Mesendoderm (in vitro differentiated cells): ENCODE measurements at places on chromosomes 5 and 9.
A peak's percentile ranks its signal among the peaks of the same experiment; 100 is the strongest.

- DNase-seq = peak; percentile 73
These were observed 3.0 kb downstream of the ZSWIM6 start for GRCh38 chr5:61334868-61335615.

- DNase-seq = peak; percentile 89
These were observed 291.8 kb upstream of the DAB2 start for GRCh38 chr5:39716532-39717028.

DNA sequence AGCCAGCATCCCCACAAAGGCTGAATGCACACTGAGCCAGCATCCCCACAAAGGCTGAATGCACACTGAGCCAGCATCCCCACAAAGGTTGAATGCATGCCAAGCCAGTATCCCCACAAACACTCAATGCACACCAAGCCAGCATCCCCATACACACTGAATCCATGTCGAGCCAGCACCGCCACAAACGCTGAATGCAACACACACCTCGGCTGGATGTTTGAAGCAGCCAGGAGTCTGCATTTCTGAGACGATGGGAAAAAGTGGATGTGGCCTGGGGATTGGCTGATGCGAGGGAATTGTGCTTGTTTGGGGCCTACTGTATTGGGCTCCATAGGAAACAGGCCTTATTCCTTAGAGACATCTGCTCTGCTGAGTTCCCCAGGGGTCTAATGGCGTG, 30.9 kb upstream of the CEP72 start:
- DNase-seq = no peak

DNA sequence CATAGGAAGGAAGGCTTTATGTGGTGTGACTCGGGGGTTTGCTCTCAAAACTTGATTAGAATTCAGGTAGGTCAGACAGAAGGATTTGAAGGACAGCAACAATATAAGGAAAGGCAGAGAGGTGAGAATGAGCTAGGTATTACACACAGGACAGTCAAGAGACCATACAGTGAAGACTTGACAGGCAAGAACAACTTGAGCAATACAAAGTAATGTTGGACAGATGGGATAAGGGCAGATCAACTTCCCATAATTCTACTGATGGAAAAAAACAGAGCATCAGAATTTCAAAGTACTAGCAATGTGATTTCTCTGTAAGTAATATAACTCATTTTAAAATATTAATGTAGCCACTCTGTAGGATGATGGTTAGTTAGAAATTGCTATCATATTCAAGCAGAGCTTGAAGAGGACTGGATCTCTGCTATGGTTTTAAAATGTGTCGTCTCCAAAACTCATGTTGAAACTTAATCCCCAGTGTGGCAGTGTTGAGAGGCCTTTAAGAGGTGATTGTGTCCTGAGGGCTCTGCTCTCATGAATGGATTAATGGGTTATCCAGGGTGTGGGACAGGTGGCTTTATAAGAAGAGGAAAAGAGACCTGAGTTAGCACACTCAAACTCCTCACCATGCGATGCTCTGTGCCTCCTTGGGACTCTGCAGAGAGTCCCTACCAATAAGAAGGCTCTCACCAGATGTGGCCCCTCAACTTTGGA, 22.4 kb upstream of the HOMER1 start:
- DNase-seq = no peak

DNA sequence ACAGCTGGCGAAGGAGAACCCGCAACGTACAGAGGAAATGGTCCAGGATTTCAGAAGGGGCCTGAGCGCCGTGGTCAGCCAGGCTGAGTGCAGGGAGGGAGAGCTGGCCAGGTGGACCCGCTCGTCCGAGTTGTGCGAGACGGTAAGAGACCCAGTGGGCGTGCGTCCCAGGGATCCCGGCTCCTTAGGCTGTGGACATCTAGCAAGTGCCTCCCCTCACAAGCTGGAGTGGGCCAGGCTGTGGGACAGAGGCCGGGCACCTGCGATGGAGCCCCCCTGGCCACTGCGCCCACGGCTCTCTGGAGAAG, 29.5 kb upstream of the LRRC14B start:
- no peak for DNase-seq

- no peak for DNase-seq
These were observed 165.7 kb downstream of the CEMIP2 start for GRCh38 chr9:71602652-71603051.

- no peak for DNase-seq
These were observed 77.6 kb downstream of the PRLR start for GRCh38 chr5:35152733-35153132.

- peak; percentile 7 for DNase-seq
These were observed 15.5 kb upstream of the BNC2 start for GRCh38 chr9:16885931-16886330.

GRCh38 chr5:56060276-56061110, 65.7 kb upstream of the IL6ST start:
- DNase-seq = no peak

DNA sequence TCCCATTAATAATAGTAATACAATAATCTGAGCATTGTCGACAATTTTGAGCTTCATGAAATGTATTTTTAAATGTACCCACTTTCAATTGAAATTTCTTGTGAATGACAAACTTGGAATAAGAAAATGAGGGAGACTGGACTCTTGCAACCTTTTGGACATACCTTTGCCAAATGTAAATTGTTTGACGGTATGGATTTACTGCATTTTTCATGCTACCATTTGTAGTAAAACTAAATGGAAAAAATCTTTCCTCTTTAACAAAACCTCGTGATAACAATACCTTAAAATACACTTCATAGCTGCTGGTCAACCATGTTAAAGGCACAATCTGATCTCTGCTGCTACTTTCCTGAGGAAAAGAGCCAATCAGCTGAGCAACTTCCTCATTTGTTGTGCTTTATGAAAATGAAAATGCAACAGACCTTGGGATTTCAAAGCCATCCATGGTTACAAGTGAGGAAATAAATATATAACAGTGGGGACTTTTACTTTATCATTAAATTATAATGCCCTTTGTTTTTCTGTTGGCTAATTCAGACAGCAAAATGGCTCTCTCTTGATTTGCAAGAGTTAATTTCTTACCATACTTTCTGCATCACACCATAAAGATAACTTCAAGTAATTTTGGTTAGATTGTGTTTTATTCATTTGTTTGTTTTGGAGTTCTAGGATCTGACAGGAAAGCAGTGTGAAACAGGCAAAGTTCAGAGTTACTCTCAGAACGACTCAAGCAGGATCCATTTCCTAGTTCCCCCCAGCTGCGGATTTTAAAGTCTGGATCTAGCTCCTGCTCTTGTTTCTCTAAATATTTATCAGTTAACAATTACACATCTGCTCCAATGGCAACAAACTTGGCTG, 1.1 kb downstream of the ALDH1A1 start:
- no peak for DNase-seq

GRCh38 chr9:70420441-70421271, 6.2 kb upstream of the KLF9 start:
- peak; percentile 90 for DNase-seq

DNA sequence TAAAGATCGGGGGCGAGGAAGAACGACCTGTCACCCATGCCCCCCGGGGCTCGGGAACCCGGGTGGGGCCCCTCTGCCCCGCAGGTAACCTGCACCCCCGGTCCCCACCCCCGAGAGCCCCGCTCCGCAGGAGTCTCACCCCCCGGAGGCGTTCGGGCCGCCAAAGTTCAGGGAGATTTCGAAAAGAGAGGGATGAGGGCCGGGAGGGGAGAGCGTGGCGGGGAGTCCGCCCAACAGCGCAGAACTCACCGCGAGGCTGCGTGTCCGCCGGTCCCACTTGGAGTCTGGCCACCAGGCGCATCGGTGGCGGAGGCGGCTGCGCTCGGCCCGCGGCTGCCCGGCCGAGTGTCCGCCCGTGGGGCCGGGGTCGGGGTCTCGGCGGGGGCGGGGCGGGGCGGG, at the start of gene PHF19:
Gene PHF19, minus strand, starts transcription at position 347 of the 399 bp plus-strand sequence. CDS start 2,447 bp downstream, outside the sequence.
- DNase-seq = no peak

DNA sequence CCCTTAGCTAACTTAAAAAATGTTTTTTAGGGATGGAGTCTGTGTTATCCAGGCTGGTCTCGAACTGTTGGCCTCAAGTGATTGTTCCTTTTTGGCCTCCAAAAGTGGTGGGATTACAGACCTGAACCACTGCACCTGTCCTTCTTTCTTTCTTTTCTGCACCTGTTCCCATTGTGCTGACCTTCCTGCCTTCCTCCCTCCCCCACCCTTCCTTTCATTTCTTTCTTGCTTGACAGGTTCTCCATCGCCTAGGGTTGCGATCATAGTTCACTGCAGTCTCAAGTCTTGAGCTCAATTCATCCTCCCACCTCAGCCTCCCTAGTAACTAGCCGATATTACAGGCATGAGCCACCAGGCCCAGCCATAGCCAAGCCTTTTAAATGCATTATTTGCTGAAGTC, 20.6 kb downstream of the JMY start:
- no peak for DNase-seq

DNA sequence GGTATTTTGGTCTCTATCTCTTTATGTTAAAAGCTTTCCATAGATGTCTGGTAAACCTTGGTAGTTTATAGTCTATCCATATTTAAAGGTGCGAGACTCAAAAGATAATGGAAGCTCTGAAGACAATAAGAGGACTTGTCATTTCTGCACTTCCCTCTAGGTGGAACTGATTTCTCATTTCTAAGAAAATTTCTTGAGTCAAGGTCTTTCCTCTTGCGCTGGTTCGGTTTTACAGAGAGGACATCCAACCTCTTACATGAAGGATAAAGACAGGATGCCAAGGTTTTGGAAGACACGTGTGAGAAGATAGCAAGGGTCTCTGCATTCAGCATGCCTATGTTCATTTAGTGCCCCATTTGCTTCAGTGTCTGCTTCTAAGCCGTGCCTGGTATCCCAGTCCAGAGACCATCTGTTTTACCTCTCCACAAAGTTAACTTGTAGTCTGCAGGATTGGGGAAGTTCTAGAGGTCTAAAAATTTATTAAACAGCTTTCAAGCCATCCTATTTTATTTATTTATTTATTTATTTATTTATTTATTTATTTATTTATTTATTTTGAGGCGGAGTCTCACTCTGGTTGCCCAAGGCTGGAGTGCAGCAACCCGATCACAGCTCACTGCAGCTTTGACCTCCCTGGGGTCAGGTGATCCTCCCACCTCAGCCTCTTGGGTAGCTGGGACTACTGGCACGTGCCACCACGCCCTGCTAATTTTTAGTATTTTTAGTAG, 41.6 kb downstream of the KIAA1191 start:
- peak; percentile 23 for DNase-seq

- no peak for DNase-seq
These were observed 79.7 kb upstream of the SMIM23 start for GRCh38 chr5:171705830-171706468.

GRCh38 chr9:79658926-79659325, 87.2 kb downstream of the TLE4 start:
- DNase-seq = no peak

DNA sequence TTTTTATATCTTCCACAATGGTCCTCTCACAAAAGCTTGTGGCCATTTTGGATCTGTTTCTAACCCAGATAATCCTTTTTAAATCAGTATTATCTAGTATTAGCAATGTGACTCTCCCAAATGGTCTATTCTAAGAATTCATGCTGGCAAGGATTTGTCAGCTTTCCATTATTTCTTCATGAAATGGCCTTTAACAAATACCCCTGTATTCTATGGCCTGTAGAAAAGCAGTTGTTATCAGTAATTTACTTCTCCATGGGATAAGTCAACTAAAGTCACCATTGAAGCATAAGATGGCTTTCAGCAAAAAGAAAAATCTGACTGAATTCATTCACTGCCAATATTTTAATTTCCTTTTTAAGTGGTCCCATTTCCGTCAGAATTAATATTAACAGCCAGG, 346.4 kb upstream of the FAM174A start:
- no peak for DNase-seq

DNA sequence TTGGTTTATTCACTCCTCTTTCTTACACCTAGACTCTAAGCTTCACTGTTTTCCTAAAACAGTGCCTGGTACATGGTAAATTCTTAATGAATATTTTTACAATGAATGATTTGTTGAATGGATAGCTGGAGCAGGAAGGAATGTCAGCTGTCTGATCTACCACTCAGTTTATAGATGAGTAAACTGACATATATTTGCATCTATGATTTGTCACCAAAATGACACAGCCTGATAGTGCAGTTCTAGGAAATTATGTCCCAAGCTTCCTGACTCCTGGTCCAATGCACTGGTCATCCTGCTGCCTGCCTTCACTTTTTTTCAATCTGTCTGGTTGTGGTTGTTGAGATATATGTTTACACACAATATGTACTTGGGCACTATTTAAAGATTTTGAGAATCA, 651.7 kb upstream of the WWC1 start:
- DNase-seq = no peak

DNA sequence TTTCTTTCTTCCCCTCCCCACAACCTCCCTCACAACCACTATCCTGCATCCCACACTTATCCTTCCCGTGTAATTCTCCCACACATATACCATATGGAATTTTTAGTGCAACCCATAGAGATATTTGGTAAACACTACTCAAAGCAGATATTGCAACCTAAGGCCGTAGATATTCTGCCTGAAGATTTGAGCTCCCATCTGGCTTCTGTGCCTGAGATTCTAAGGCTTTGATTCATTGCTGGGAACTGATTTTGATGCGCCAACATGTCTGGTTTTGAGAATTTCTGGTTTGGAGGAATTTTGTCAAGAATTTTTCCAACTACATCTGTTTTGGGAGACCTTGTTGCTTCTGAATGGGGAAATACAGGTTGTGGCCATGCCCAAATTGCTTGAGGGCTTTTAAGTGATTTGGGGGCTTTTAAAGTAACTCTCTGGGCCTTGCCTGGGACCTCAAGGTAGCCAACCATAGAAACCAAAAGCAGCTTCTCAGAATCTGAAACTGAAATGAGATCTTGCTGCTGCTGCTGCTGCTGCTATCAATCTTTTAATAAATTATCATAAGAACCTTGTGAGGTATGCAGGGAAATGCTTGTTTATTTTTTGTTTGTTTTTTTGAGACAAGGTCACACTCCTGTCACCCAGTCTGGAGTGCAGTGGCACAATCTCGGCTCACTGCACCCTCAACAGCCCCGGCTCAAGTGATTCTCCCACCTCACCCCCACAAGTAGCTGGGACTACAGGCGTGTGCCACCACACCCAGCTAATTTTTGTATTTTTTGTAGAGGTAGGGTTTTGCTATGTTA, 36.2 kb downstream of the PLAC8L1 start:
- DNase-seq = no peak

- DNase-seq = no peak
These were observed 5.8 kb upstream of the FSTL4 start for GRCh38 chr5:133618141-133618540.

- DNase-seq = no peak
These were observed 7.7 kb downstream of the FGFR4 start for GRCh38 chr5:177094224-177095087.

GRCh38 chr9:38526591-38526990, 93.8 kb downstream of the ANKRD18A start:
- no peak for DNase-seq

DNA sequence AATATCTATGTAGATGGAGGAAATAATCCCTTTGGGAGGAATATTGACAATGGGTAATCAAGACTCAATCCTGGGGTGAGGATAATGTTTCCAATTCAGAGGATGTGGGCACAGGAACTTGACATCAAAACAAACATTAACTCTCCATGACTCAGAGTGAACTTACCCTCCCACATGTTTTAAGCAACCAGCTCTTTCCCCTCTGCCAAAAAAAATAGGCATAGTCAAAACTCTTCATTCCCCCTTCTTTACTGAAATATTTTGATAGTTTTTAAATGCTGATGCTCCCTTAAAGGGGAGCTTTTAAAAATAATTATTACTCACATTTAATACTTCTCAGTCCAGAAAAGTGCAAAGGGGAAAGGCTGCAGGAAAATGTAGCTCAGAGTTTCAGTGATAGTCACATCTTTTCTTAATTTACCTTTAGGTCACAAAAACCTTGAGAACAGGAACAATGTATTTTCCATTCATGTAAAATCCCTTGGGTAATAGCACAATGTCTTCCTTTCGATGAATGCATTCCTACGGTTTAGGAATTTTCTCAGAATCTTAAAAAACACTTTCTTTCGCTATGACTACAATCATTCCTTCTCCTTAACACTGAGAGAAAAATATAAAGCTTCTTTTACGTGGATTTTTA, 298.4 kb upstream of the GRAMD2B start:
- DNase-seq = peak; percentile 49
